Stimulated activated CD4-positive, alpha-beta T cell treated with anti-CD3 and anti-CD28 coated beads, Interleukin-1b, Interleukin-23, amount 100 ng/mL, for 48 hours (primary cell): ENCODE measurements at places on chromosomes 5 and 9.

DNA sequence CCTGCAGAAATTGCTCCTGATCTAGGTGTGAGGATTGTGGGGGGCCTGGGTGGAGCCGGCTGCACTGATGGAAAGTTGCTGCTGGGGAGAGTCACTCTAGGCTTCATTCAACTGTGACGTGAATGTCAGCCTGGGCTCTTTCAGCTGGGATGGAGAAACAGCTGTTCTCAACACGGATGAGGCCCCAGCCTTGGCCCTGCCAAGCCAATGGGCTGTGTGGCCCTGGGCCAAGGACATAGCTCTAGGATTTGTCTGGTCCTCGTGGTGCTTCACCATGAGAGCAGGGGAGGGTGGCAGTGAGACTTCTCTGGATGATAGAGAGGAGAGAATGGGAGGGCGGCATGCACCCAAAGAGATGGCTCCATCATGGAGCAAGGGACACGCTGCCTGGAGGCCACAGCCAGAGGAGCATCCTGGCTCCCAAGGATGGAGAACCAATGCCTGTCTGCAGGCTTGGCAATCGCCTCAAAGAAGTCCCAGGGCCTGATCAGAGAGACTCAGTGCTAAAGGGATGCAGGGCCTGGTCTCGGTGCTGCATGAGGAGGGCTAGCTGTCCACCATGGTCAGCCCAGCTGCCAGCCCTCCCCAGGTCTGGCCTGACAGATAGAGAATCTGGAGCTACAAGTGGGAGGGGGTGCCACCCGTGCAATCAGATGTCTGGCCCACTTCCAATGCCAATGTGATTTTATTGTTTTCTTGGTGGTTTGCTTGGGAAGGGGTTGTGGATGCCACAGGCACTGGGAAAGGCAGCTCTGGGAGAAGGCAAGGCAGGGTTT, 141.0 kb downstream of the GADD45G start:
- DNase-seq, result no peak

DNA sequence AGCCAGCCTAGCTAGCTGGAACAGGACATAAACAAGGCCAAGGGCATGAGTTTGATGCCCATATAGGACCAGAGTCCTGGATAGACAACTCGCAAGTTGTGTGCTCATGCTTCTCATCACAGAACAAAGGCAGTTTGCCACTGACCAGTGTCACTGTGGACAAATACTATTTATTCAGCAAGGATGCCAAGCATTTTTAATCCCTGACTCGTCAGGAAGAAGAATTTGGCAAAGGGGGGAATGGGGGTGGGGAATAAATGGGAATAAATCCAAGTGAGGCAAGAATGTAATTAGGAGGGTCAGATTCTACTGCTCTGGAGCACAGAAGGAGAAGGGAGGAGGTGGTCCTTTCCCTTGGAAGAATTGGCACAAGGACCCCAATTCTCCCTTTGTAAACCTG, 46.8 kb upstream of the ANKRD55 start:
- DNase-seq, result no peak

DNA sequence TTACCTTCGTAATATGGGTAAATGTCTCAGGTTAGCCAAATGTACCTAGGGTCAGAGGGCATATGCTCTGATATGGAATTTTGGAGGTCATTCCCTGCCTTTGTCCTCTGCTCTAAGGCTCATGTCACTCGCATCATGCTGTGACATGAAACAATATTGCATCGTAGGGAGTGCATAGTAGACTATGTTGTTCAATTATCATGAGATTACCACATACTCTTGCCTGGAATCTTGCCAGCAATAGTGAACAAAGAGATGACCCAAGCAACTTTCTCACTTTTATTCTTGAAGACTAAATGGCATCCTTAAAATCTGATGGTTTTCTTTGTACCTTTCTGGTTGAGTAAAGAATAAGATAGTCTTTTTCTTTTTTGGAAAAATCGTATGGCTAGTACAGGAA, 27.6 kb downstream of the ZNF462 start:
- no peak for DNase-seq

- no peak for DNase-seq
Measured at GRCh38 chr9:87516222-87516925, 18.7 kb downstream of the DAPK1 start.

- DNase-seq, result no peak
Measured at GRCh38 chr9:81522716-81523551, 166.4 kb downstream of the TLE1 start.

DNA sequence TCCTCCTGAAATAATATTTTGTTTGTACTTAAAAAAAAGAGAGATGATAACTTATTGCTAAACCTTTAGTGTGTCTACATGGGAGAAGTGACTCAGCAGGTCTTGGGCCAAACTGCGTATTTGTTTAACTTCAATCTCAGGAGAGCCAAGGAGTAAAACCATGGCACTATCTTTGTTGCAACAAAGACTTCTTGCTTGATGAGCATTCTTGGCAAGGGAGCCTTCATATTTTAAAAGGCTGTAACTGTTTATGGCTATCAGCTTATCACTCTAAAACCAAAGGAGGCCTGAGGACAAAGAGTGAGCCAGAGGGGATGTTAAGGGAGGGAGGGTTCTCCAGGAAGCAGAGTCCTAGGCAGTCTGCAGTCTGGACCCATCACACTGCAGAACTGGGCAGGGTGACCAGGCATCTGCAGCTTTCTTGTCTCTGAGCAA, 216.2 kb upstream of the S1PR3 start:
- DNase-seq, result no peak

GRCh38 chr5:18403141-18403540, 768.9 kb downstream of the TAF11L14 start:
- DNase-seq, result no peak

DNA sequence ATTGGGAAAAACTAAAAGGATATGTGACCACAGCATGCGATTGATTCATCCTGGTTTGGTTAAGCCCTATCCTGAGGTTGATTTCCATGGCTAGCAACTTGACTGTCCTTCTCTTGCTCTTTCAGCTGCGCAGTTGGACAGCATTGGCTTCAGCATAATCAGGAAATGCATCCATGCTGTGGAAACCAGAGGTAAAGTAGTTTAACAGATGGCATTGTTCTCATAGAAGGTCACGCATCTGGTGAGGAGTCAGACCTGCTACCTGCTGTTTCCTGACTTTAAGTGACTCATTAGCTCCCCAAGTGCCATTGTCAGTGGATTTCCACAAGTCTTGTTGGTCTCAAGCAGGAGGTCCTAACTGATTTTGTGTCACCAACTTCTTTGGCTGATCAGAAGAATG, 266.9 kb downstream of the ARHGAP26 start:
- no peak for DNase-seq

GRCh38 chr9:133822430-133823065, 84.4 kb upstream of the SARDH start:
- no peak for DNase-seq

GRCh38 chr9:75893106-75893505, 2.6 kb downstream of the PCSK5 start:
- no peak for DNase-seq

GRCh38 chr5:112694853-112695709, 42.6 kb upstream of the APC start:
- no peak for DNase-seq

DNA sequence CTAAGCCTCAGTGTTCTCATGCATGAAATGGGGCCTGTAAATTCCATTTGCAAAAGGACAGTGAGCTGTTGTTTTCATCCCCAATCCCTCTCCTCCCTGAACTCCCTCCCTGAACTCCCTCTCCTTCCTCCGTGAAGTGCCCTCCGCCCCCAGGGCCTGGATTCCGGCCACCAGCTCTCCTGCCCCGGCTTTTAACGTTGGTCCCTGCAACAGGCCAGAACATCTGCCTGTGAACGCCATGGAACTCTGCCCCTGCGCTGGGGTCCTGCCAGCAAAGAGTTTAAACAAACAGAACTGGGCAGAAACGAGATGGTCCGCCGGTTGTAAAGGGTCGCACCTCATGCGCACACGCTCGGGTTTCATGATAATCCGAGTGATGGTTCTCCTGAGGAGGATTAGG, 62.4 kb downstream of the SMIM23 start:
- no peak for DNase-seq

DNA sequence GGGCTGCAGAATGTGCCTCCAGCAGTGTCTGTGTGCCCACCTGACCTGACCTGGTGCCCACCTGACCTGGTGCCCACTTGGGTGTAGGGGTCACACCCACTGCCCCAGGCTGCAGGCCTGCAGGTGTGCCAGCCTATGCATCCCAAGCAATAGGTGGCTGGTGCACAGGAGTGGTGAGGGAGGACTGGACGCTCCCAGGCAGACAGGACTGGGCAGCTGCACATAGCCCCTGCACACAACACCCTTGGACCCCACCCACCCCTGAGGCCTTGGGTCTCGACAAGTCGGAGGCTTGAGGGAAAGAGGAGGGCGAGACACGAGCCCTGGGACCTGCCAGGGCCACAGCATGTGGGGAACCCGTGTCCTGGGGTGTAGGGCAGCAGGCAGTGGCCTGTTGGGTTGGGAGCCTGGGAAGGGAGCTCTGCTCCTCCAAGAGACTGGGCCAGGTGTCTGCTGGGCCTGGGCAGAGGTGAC, 10.8 kb upstream of the NRARP start:
- no peak for DNase-seq

GRCh38 chr5:138909734-138910133, 34.6 kb upstream of the LRRTM2 start:
- DNase-seq, result no peak

DNA sequence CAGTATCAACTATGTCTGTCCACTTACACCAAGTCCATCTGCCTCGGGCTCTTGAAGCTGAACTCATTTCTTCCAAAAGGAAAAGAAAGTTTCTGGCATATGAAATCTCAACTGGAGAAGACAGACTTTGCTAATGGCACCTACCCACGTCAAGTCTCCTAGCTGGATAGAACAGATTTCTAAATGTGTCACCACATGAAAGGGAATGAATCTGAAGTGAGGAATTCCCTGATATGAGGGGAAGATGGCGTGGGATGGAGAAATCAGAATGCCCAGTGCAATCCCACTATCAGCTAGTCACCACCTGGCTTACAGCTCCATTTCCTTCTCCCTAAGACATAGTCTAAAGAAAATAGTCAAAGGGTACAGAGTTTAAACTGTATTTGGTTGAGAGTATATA, 144.7 kb downstream of the PAPPA start:
- no peak for DNase-seq

- DNase-seq, result no peak
Measured at GRCh38 chr9:114450833-114451706, 54.2 kb downstream of the WHRN start.

GRCh38 chr5:102591650-102592049, 92.8 kb upstream of the SLCO6A1 start:
- DNase-seq, result no peak

- DNase-seq, result no peak
Measured at GRCh38 chr9:3858961-3859360, 333.2 kb upstream of the RFX3 start.

- DNase-seq, result no peak
Measured at GRCh38 chr9:70484232-70485130, 70.0 kb upstream of the KLF9 start.

DNA sequence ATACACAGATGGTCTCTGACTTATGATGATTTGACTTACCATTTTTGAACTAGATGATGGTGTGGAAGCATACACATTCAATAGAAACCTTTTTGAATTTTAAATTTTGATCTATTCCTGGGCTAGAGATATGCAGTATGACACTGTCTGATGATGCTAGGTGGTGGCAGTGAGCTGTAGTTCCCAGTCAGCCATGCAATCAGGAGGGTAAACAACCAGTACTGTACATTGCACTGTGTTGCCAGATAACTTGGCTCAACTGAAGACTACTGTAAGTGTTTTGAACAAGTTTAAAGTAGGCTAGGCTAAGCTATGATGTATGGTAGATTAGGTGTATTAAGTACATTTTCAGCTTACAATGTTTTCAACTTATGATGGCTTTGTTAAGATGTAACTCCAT, 859.1 kb upstream of the ARRDC3 start:
- no peak for DNase-seq

DNA sequence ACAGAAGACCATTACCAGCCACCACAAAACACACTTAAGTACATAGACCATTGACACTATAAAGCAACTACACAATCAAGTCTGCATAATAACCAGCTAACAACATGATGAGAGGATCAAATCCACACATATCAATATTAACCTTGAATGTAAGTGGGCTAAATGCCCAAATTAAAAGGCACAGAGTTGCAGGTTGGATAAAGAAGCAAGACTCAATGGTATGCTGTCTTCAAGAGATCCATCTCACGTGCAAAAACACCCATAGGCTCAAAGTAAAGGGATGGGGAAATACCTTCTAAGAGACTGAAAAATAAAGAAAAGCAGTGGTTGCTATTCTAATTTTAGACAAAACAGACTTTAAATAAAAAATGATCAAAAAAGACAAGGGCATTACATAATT, 113.6 kb upstream of the CD180 start:
- DNase-seq, result no peak

GRCh38 chr5:52139888-52140615, 647.7 kb upstream of the ITGA1 start:
- no peak for DNase-seq

- DNase-seq, result peak; percentile 62
Measured at GRCh38 chr9:89593727-89594427, 10.9 kb upstream of the GADD45G start.

GRCh38 chr5:170466988-170467707, 36.7 kb upstream of the KCNIP1 start:
- DNase-seq, result peak; percentile 77

DNA sequence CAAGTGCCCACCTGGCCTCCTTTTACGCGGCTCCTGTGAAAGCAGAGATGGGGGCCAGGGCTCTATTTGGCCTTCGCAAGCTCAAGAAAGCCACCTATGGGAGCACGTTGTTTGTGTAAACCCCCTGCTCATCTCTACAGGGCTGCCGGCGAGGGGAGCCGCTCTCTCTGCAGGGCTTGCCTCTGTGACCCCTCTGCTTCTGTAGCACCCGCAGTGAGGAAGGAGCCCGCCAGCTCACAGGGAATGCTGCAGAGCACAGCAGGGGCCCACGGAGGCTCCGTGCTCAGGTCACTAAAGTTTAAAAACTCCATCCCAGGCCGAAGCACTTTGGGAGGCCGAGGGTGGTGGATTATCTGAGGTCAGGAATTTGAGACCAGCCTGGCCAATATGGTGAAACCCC, 376.8 kb downstream of the IRX2 start:
- DNase-seq, result no peak

DNA sequence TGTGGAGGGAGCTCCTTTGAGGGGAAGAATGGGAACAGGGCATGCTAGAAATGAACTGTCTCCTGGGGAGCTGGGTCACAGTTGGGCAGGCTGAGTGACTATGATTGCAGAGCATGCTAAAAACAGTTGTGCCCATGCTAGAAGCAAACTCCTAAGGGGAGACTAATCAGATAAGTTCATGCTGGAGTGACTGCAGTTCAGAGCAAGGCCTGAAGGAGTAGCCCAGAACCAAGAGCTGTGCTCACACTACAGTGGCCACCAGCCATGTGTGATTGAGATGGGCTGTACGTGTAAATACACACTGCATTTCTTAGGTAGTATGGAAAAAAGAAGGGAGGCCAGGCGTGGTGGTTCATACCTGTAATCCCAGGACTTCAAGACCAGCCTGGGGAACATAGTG, 10.3 kb upstream of the AK1 start:
- no peak for DNase-seq

DNA sequence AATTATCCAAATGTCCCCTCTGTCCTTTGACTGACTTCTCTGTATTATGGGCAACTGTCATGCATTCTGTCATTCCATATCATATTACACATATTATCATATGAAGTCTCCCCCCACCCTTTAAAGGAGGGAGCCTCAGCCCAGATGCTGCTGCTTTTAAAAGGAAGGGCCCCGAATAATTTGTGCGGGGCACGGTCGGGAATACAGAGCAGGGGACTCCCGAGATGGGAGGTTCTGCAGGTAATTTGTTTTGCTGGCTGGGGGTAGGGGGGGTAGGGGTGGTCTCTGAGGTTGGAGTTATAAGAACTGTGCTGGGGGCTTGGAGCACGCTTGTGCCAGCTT, 10.1 kb upstream of the LHX2 start:
- DNase-seq, result no peak
